ENCODE measurements at places on chromosomes 1 and 21.

- no peak for DNase-seq
These were observed 95.4 kb downstream of the RNF220 start for GRCh38 chr1:44500181-44501046.

DNA sequence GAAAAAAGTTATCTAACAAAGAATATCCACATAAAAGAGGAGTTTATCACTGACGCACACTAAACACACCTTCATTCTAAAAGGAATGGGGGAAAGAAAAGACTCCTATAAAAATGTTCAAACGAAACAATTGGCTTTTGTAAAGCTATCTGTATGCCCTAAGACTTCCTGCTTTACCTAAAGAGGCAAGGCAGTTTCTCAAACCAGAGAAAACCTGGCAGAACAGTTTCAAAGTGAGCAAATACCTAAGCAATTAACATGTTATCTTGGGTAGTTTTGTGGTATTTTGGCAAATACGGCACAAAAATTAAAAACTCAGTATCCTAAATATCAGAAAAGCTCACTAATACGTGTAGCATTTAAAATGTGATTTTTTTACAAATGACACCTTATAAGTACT is 1.9 kb downstream of the PUM1 start:
- DNase-seq = no peak

DNA sequence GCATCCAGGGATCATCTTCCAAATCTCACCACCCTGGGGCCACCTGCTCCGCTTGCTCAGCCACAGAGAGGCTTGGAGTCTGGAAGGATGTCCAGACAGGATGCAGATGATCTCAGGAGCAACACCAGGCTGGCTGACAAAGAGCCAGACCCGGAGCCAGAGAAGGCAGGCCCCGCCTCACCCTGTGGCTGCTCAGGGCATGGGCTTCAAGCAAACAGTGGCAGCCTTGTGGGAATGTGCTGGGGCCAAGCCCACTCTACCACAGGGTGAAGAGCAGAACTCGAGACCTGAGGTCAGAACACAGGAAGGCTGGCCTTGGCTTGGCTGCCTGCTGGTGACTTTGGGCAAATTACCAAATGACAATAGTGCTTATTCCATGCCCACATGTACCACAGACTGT is 45.5 kb downstream of the MRPL37 start:
- DNase-seq = no peak

GRCh38 chr1:39666772-39667171 is 5.1 kb downstream of the NT5C1A start:
- DNase-seq = peak; percentile 62

GRCh38 chr1:229266274-229266673 is 4.6 kb upstream of the RAB4A start:
- no peak for DNase-seq

DNA sequence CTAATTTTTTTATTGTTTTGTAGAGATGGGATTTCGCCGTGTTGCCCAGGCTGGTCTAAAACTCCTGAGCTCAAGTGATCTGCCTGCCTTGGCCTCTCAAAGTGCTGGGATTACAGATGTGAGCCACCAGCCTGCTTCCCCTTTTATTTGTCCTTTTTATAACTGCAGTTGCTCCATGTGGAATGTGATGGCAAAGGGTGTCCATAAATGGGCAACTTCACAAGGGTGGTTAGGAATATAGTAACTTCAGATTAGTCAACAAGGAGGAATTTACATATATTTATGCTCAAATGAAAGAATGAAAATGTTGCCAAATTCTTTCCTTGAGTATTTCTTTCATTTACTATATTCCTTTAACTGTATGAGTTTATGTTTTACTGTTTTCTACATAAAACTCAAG is 182.9 kb downstream of the BACH1 start:
- no peak for DNase-seq

DNA sequence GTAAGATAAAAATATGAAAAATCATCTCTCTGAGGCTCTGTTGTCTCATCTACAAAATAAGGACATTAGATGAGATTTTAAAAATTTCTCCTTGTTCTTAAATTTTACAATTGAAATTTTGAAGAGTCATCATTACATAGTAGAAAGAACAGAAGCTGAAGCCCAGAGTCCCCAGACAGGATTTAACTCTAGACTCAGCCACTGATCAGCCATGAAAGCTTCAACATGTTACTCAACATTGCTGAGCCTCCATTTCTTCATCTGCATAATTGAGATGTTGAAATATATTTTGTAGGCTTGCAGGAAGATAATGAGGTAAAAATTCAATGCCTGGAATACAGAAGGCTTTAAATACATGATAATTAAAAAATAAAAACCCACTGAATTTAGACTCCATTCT is 633.3 kb downstream of the LMO4 start:
- DNase-seq = no peak

DNA sequence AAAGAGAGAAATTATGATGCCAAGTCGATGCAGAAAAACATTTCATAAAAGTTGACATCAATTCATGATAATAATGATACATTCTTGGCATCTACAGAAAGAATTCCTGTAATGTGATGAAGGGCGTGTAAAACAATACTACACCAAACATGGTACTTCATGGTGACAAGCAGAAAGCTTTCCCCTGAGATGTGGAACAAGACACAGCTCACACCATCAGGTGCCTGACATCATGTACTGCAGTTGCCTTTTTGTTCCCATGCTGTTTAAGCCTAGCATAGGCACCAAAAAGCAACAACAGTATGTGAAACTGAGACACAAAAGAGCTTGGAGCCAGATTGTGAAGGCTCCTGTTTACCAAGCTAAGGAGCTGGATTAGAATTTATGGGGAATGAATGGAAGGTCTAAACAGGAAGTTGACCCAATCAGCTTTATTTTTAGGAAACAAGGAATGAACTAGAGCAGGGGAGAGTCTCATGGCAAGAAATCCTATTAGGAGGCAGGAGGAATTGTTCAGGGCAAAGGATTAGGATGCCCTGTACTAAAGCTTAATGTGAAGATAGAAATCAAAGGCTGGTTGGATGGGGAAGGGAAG is 67.2 kb downstream of the SYDE2 start:
- no peak for DNase-seq

GRCh38 chr1:58739856-58740466 is 40.1 kb upstream of the MYSM1 start:
- no peak for DNase-seq

DNA sequence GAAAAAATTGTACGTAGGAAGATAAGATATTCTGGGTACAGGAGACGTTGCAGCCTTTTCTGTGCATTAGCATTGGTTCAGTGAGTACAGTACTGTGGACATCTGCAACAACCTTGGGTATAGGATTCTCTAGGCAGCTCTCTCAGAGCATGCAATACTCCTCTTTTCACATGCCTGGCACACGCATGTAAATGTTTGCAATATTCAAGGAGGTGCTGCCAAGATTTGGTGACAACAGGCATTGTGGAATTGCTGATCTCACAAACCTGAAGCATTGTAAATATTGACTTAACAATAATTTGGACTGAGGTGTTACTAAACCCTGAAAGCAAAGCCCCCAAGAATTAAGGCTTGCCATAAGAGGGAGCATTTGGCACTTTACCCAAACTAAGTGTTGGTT is 126.8 kb downstream of the GRIK1 start:
- DNase-seq = no peak

GRCh38 chr21:26962621-26963181 is 4.2 kb downstream of the ADAMTS5 start:
- DNase-seq = no peak
